ENCODE measurements at places on chromosomes 13 and 19.

DNA sequence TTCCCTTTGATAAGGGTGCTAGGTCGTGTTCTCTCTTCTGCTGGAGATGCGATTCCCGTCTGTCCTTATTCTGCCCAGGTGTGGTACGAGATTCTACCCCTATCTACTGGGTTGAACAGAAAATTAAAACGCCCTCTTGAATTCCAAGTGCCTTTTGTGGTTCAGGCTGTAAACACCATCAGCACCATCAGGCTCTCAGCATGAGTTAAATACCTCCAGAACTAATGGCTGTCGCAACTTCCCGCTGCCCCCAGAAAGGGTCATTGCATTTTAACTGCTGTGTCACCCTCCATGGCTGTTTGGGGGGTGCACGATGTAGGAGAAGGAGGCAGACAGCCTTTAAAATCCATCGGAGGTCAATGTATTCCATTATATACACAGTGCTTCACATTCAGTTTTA is 177.4 kb downstream of the OXGR1 start:
- DNase-seq: no peak

DNA sequence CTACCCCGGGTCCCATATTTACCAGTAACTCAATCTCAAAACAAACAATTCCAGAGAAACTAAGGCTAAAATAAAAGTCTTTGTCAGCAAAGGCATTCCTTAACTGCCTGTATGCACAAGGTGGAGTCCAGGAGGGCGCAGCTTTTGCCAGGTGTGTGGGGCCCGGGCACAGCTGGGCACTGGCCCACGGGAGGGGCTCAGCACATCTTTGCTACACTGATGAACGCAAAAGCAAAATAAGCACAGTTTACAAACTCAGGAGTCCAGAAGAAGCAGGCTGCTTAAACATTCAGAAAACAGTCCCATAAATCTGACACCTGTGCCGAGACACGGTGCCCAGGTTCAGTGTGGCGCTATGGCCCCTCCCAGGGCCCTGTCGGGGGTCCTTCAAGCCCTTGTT is 70.8 kb downstream of the SLC7A1 start:
- no peak for DNase-seq

DNA sequence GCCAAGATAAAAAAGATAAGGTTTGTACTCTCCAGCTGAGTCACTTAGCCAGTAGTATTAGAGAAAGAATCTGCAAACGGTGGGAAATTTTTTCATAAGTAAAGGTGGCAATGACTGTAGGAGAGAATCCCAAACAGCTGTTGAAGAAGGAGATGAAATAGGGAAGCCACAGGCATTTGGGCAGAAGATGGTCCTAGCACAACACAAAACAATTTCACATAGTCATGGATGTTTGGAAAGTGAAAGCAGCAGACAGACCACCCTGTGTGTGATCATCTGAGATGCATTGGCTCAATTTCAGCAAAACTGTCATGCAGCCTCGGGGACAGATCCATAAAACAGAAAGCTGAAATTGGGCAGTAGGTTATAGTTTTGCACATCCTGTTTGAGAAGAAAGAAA is 2832.4 kb downstream of the PCDH9 start:
- no peak for DNase-seq

DNA sequence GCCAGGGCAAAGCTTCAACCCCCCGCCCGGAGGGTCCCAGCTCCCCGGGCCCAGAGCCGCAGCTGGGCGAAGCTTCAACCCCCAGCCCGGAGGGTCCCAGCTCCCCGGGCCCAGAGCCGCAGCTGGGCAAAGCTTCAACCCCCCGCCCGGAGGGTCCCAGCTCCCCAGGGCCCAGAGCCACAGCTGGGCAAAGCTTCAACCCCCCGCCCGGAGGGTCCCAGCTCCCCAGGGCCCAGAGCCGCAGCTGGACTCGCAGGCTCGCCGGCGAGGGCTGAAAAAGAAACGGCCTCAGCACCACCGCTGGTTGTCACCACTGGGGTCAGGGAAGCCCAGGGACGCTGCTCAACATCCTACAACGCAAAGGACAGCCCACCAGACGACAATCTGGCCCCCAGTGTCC is 5.2 kb downstream of the REXO1 start:
- DNase-seq: no peak

GRCh38 chr19:35134601-35135242 is at the start of gene LGI4:
LGI4 (minus strand) TSS chr19:35135059; CDS start chr19:35134680, 379 bp downstream.
- DNase-seq: no peak

- peak; percentile 87 for DNase-seq
These were observed at the start of gene ABHD13 for GRCh38 chr13:108218044-108218974. ABHD13 (plus strand) TSS chr13:108218392; CDS start chr13:108229219, 10,827 bp downstream.

- DNase-seq: no peak
These were observed 1829.0 kb upstream of the MIR17HG start for GRCh38 chr13:89518289-89519077.

GRCh38 chr19:44577566-44577874 is 35.8 kb upstream of the IGSF23 start:
- no peak for DNase-seq

DNA sequence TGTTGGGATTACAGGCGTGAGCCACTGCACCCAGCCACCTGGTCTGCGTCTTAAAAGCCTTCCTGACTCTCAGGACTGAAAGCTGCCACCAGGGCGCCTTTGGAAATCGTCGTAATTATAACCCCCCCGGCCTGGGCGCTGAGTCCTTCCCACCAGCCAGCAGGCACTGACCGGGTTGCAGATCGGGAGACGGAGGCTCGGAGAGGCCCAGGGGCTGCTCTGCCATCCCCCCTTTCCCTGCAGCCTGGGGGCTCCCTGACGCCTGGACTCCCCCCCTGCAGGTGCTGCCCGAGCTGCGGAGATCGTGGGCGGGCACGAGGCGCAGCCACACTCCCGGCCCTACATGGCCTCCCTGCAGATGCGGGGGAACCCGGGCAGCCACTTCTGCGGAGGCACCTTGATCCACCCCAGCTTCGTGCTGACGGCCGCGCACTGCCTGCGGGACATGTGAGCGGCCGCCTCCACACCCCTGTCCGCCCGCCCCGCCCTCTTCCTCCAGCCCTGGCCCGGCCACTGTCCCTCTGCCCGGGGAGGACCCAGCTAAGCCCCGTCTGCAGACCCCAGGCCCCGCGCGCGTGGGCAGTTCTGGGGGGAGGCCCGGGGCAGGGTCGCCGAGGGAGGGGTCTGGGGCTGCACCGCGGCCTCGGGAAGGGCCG is 2.5 kb downstream of the PRTN3 start:
- DNase-seq: no peak

- DNase-seq: no peak
These were observed 146.3 kb upstream of the ZNF536 start for GRCh38 chr19:30225676-30226463.

DNA sequence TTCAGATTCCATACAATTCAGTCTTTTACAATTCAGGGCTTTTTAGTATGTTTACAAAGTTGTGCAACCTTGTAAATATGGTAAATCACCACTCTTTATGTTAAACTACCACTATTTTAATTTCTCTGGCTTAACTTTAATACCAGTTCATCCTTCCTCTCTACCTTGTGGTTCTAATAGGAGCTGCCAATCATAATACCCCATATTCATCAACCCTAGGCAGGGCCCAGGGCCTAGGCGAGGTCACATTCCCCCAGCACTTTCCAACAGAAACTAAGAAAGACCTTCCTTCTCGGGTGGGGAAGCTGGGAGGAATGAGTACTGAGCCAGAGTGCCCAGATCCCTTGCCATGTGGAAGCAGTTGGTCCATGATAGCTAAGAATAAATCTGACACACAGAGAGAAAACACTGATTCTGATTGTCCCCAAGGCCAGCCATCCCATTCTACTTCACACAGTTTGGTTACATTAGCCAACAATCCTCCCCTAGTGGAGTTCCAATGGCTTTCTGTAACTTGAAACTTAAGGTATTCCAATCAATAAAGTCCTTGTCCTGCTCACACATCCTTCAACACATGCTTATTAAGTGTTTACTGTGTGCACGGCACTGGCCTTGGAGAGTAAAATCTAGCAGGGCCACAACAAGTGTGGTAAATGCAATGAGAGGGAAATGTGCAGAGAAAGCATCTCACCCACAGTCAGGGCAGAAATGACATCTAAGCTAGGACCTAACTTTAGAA is 76.8 kb downstream of the NUFIP1 start:
- no peak for DNase-seq

DNA sequence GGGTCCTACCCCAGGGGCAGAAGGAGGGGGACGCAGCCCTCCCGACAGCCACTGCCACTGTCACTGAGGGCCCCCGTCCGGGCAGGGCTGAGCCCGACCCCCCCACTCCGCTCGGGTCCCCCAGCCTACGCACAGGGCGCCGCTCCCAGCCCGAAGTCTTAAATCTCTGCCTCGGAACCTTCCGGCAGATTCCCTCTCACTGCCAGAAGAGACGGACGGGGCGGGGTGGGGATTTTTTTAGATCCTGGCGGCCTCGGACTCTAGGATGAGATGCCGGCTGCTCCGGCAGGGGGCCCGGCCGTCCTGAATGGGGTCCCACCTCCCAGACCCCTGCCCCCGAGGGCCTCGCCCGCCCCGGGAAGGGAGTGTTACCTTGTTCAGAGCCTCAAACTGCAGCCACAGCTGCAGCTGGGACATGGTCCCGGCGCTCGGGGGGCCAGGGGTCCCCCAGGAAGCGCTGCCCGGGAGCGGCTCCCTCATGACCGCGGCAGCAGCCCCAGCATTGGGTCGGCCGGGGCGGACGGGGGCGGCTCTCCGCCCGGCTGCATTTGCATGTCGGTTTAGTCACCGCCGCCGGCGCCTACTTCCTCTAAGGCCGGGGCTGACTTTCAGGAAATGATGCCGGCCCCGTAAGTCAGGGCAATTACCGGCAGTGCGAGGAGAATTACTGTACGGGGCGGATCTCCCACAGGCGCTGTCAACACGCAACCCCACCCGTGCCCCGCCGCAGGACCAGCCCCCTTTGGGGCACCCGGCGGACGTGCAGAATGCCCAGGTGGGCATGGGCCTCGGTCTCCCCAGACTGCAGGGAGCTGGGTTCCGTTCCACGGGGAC is 28.1 kb downstream of the GPX4 start:
- DNase-seq: no peak

- no peak for DNase-seq
These were observed 11.3 kb downstream of the ZNF43 start for GRCh38 chr19:21824679-21825078.

DNA sequence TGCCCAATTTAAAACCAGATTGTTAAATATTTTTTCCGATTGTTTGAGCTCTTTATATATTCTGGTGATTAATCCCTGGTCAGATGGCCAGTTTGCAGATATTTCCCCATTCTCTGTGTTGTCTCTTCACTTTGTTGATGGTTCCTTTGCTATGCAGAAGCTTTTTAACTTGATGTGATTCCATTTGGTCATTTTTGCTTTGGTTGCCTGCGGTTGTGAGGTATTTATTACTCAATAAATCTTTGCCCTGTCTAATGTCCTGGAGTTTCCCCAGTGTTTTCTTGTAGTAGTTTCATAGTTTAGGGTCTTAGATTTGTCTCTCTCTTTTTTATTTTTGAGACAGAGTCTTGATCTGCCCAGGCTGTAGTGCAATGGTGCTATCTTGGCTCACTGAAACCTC is 23.8 kb upstream of the LMO7 start:
- no peak for DNase-seq

- DNase-seq: no peak
These were observed 16.1 kb downstream of the ZNF816 start for GRCh38 chr19:52946322-52947310.
